Activated naive CD8-positive, alpha-beta T cell treated with anti-CD3 and anti-CD28 coated beads for 36 hours (primary cell): ENCODE measurements at places on chromosomes 7 and 10. TPM values are rescaled to one million over a fixed set of nuclear protein-coding genes. Genes with fewer than 3 reads are reported as not detected.

ACTR1A gene
- total RNA-seq = 54.9 TPM

DNA sequence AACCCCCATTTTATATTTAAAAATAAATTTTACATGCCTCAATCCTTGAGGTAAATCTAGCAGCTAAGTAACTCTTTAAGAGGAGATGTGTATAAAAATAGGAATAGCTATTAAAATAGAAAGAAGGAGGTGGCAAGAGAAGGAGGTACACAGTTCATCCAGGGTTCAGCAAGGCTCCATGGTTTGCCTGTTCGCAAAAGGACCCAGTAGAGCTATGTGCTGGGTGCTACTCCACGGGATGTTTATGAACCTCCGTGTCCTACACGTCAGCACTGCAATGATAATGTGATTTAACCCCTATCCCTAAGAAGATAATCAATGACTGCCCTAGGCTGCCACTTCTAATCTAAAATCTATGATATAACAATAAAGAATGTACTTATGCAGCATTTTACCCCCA lies 926 bp upstream of the DENND11 start:
- no peak for DNase-seq

GRCh38 chr10:8321990-8322389 lies 267.5 kb downstream of the GATA3 start:
- no peak for DNase-seq

- DNase-seq = no peak
Observed at GRCh38 chr7:24051651-24052050, 232.3 kb upstream of the NPY start.

GRCh38 chr7:34165927-34166550 lies 260.7 kb downstream of the BMPER start:
- DNase-seq = no peak

AKR1D1 gene
- total RNA-seq = not detected
